Stimulated activated CD4-positive, alpha-beta T cell treated with anti-CD3 and anti-CD28 coated beads, Interleukin-1b, Interleukin-23, amount 100 ng/mL, for 24 hours (primary cell): ENCODE measurements at places on chromosomes 5 and 9.

DNA sequence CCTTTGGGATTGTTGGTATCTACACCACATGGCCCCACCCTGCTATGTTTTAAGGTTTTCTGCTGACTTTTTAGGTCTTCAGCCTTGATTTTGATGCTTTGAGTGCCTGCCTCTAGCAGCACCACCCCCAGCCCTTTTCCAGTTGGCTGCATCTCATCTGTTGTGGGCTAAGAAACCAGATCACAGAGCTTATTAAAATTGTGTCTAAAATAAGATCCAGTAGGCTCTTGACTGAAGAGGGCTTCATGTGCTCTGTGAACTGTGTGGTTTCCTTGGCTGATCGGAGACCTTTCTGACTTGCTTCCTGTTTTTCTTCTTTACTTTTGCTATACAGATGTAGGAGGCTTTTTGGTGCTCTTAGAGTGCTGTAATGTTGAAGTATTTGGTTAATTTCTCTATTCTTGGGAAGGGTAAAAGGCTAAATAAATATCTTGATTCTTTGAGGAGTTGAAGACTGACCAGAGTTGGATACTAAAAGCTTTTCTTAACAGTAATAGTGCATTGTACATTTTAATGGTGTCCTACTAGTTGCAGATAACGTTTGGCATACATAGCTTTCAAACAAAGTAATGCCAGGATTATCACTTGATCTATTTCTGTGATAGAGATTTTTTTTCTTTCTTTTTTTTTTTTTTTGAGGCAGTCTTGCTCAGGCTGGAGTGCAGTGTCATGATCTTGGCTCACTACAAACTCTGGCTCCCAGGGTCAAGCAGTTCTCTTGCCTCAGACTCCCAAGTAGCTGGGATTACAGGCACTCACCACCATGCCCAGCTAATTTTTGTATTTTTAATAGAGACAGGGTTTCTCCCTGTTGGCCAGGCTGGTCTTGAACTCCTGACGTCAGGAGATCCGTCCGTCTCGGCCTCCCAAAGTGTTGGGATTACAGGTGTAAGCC lies 4.5 kb downstream of the UBE2D2 start:
- DNase-seq = no peak

DNA sequence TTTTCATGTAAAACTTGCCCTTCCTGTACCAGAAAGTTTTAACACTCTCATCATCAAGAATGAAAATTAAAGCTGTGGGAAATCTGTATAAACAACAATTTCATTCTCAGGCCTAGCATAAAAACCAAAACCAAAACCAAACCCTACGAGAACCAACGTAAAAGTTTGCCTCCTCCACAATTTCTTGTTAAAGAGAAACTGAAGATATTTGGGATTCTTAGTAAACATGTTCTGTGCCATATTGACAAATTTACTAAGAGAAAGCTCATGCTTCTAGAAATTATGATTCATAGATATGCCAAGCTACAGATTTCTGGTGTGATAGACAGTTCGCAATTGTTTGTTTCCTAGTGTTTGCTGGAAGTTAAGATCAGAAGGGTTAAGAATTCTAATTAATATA lies 801.0 kb upstream of the NUDT12 start:
- DNase-seq = no peak

- peak; percentile 13 for DNase-seq
Observed at GRCh38 chr9:121744002-121744686, 92.7 kb downstream of the DAB2IP start.

DNA sequence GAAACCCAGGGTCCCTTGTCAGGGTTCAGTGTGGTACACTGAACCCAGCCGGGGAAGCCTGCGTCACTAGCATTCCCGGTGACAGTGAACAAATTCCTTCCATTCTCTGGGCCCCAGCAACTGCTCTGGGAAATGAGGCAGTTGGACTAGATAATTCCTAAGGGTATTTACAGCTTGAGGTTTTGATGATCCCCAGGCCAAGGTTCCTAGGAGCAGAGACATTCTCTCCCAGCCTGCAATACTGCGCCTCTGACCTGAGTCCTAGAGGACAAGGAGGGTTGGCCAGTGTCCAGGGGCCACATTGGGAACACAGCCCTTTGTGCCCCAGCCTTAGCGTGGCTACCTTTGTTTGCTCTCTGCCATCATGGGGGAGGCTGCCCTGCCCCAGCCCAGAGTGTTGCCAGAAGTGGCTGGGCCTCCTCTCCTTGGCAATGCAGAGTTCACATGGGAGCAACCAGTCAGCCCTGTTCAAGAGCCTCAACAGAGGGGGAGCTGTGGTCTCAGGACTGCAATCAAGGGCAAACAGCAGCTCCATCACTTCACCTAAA lies 178.2 kb downstream of the SEC61B start:
- no peak for DNase-seq

DNA sequence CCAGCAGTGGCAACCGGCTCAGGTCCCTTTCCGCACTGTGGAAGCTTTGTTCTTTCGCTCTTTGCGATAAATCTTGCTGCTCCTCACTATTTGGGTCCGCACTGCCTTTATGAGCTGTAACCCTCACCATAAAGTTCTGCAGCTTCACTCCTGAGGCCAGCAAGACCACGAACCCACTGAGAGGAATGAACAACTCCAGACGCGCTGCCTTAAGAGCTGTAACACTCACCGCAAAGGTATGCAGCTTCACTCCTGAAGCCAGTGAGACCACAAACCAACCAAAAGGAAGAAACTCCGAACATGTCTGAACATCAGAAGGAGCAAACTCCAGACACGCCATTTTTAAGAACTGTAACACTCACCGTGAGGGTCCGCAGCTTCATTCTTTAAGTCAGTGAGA lies 103.5 kb downstream of the GLIS3 start:
- DNase-seq = no peak

DNA sequence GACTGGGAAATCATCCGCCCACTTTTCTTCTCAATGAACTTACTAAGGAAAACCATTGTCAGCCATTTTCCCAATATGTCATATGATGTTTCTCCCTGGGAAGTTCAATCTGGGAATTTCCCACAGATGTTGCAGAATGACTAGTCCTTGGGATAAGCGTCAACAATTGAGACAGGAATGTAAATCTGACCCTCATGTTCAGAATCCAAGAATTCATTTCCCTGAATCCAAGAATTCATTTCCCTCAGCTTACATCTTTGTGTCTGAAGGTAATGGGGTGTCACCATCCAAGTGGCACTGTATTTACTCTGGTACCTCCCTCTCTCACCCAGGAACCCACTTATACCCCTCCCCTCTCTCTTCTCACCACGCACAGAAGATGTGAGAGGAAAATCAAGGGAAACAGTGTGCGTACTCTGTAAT lies 7.4 kb downstream of the KLF9 start:
- DNase-seq = no peak

GRCh38 chr5:61327760-61328753 lies 4.0 kb upstream of the ZSWIM6 start:
- DNase-seq = no peak

GRCh38 chr5:169609716-169610115 lies 26.1 kb downstream of the SPDL1 start:
- no peak for DNase-seq

DNA sequence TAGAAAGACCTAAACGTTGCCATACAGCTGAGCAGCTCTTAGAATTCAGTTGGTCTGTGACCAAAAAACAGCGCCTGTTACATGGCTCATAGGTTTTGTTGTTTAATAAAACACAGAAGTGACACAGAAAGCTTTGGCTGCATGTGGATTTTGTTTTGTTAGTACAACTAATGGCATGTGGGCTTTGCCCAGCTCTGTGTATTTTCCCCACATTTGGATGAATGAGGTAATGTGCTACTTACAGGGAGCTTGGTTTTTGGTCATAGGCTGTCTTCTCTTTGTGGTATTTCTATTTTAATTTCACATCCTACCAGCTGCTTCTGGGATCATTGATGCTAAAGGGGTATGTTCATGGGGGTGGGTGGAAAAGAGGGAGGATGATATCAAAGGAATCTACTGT lies 37.0 kb upstream of the POU4F3 start:
- no peak for DNase-seq

- DNase-seq = no peak
Observed at GRCh38 chr5:81187885-81188284, 45.2 kb upstream of the CKMT2 start.

DNA sequence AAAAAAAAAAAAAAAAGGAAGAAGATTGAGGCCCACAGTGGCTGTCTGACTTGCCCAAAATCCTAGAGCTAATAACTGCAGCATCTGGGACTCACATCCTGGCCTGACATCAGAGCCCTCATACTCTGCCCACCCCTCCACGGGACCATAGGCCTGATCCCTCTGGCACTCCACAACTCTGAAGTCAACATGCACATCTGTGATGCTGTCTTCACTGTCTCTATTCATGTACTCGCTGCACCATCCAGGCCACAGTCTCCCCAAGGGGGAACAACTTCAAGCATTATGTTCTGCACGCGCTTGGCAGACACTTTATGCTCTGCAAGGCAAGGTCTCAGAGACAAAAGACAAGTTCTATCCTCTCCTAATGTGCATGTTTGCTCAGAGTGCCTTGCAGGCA lies 158.2 kb downstream of the SPOCK1 start:
- DNase-seq = no peak

GRCh38 chr9:19424176-19424779 lies 15.5 kb downstream of the ACER2 start:
- DNase-seq = no peak

DNA sequence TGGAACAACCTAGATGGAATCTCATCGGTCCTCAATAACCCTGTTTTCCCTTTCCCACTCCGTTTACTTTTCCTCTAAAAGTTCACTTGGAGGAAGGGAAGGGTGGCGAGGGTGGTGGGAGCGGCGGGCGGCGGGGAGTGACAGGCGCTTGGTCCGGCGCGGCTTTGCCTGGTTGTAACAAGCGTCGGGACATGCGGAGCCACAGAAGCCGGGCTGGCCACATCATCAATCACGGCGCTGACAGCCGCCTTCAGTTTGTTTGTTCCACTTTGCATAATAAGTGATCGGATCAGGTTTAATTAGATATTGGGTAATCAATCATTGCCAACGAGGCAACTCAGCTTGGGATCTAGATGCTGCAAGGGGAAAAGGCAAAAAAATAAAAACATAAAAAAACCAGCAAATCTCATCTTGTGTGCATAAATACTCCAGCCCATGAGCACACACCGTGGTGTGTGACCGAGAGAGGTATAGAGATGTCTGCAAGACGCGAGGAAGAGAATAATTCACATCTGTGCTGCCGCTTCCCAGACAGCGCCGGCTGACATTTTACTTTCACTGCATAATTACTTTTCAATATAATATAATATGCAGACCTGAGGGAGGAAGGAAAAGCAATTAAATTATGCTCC lies 396.2 kb upstream of the IRX4 start:
- DNase-seq = no peak

- no peak for DNase-seq
Observed at GRCh38 chr9:89359751-89360261, 41.5 kb downstream of the SECISBP2 start.

DNA sequence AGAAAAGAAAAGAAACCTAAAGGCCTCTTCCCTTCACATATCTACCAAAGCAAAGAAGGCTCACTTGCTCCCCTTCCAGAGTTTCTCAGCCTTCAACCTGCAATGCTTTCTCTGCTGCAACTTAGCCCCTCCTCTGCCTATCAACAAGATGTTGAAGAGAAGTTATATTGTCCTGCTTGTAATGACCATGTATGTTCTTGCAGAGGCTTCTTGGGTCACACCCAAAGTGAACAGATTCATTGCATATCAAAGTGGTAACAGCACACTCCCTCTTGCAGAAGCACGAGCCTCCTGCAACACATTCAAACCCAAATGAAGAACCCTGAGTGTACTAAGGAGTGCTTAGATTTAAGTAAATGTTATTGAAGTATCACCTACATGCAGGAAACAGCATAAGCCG lies 494.3 kb downstream of the NTRK2 start:
- no peak for DNase-seq

DNA sequence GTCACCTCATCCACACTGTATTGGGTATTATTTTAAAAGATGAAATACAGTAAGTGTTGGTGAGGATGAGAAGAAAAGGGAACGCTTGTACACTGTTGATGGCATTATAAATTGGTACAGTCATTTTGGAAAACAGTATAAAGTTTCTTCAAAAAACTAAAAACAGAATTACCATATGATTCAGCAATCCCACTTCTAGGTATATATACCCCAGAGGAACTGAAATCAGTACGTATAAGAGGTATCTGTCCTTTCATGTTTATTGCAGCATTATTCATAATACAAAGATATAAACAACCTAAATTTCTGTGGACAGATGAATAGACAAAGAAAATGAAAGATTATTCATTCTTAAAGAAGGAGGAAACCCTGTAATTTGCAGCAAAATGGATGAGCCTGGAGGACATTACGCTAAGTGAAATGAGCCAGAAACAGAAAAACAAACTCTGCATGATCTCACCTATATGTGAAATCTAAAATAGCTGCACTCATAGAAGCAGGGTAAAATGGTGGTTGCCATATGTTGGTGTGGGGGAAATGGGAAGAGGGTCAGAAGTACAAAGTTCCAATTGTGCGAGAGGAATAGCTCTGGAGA lies 191.6 kb downstream of the TRIM36 start:
- DNase-seq = no peak

GRCh38 chr5:3392306-3392939 lies 203.2 kb upstream of the IRX1 start:
- no peak for DNase-seq

DNA sequence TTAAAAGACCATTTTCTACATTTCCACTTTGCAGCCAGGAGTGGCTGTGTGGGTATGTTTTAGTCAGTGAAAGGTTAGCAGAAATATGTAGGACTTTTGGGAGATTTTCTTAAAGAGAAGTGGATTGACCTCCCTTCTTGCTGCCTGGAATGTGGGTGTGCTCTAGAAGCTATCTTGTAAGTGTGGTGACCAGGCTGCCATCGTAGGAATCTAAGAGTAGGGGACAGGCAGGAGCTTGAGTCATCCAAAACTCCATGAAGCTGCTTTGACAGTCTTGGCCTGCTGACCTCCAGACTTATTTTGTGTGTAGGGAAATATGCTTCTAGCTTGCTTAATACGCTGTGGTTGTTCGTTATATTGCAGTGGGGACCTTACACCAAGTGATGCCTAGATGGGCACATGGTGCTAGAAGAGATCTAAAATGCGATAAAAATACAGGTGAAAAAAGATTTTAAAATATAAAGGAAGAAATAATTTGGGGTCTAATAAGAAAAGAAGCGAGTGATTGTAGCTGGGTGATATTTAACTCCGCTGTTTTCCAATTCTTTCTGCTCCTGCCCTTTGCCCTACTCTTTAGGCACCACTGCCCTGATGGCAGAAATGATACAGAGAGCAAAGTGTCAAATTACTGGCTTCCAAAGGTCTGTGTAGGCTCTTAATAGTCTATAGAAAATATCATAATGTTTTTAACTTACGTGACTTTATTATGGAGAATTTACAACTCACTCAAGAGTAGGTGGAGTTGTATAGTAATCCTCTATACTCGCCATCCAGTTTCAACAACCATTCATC lies 298.2 kb upstream of the ZNF608 start:
- DNase-seq = no peak

- DNase-seq = no peak
Observed at GRCh38 chr5:147037515-147038205, 159.1 kb upstream of the PPP2R2B start.
